Natural killer cell (primary cell): ENCODE measurements at places on chromosomes 1 and 21. TPM values are rescaled to one million over a fixed set of nuclear protein-coding genes. Genes with fewer than 3 reads are reported as not detected.

FMO4 gene
- total RNA-seq = 3.6 TPM

PKP1 gene
- not detected for total RNA-seq

GRCh38 chr1:205719762-205720161, 30.2 kb downstream of the NUCKS1 start:
- DNase-seq = no peak
- H3K27me3 ChIP-seq = no peaks in the 10 kb centered on the region
- H3K4me3 ChIP-seq = no peak overlapping the region
- H3K4me1 ChIP-seq = no peaks in the 10 kb centered on the region

NBPF6 gene
- not detected for total RNA-seq

PHTF1 gene
- 40.7 TPM for total RNA-seq

- H3K4me3 ChIP-seq = no peak overlapping the region
- peaks cover 24% of the 10 kb centered on the region for H3K4me1 ChIP-seq
- DNase-seq = no peak
- H3K36me3 ChIP-seq = peaks cover 17% of the 10 kb centered on the region
- H3K27me3 ChIP-seq = no peaks in the 10 kb centered on the region
These were observed 2.9 kb downstream of the ZNF672 start for GRCh38 chr1:248840946-248841345.

PADI4 gene
- 1.7 TPM for total RNA-seq

GRCh38 chr1:163528710-163529348, 207.1 kb downstream of the NUF2 start:
- no peaks in the 10 kb centered on the region for H3K27me3 ChIP-seq
- H3K4me1 ChIP-seq = no peaks in the 10 kb centered on the region
- DNase-seq = no peak
- no peak overlapping the region for H3K4me3 ChIP-seq
- H3K36me3 ChIP-seq = no peaks in the 10 kb centered on the region
- no peak overlapping the region for H3K27ac ChIP-seq

- no peak overlapping the region for H3K27ac ChIP-seq
- H3K4me1 ChIP-seq = no peaks in the 10 kb centered on the region
- no peaks in the 10 kb centered on the region for H3K27me3 ChIP-seq
- H3K36me3 ChIP-seq = no peaks in the 10 kb centered on the region
These were observed 86.7 kb downstream of the FMN2 start for GRCh38 chr1:240178366-240178765.

DNA sequence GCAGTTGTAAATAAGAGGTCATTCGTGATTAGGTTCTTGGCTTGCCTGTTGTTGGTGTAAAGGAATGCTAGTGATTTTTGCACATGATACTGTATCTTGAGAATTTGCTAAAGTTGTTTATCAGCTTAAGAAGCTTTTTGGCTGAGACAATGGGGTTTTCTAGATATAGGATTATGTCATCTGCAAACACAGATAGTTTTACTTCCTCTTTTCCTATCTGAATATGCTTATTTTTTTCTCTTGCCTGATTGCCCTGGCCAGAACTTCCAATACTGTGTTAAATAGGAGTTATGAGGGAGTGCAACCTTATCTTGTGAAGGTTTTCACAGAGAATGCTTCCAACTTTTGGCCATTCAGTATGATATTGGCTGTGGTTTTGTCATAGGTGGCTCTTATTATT, 576.1 kb upstream of the RGS18 start:
- no peak overlapping the region for H3K27ac ChIP-seq
- no peaks in the 10 kb centered on the region for H3K36me3 ChIP-seq
- DNase-seq = no peak
- H3K4me1 ChIP-seq = no peaks in the 10 kb centered on the region
- H3K27me3 ChIP-seq = no peaks in the 10 kb centered on the region
- no peak overlapping the region for H3K4me3 ChIP-seq

DNA sequence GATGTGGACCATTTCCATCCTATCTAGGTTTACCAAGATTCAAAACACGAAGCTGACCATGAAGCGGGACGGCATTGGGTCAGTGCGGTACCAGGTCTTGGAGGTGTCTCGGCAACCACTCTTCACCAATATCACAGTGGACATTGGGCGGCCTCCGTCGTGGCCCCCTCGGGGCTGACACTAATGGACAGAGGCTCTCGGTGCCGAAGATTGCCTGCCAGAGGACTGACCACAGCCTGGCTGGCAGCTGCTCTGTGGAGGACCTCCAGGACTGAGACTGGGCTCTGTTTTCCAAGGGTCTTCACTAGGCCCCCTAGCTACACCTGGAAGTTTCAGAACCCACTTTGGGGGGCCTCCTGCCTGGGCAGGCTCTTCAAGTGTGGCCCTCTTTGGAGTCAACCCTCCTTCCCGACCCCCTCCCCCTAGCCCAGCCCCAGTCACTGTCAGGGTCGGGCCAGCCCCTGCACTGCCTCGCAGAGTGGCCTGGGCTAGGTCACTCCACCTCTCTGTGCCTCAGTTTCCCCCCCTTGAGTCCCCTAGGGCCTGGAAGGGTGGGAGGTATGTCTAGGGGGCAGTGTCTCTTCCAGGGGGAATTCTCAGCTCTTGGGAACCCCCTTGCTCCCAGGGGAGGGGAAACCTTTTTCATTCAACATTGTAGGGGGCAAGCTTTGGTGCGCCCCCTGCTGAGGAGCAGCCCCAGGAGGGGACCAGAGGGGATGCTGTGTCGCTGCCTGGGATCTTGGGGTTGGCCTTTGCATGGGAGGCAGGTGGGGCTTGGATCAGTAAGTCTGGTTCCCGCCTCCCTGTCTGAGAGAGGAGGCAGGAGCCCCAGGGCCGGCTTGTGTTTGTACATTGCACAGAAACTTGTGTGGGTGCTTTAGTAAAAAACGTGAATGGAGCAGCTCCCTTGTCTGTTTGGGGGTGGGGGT, 864 bp upstream of the CCDC24 start:
- no peaks in the 10 kb centered on the region for H3K27me3 ChIP-seq
- peak overlapping the region; percentile 74 for H3K4me3 ChIP-seq
- H3K36me3 ChIP-seq = no peaks in the 10 kb centered on the region
- H3K4me1 ChIP-seq = peaks cover 16% of the 10 kb centered on the region

GPR37L1 gene
- total RNA-seq = not detected

CD34 gene
- total RNA-seq = not detected

DNA sequence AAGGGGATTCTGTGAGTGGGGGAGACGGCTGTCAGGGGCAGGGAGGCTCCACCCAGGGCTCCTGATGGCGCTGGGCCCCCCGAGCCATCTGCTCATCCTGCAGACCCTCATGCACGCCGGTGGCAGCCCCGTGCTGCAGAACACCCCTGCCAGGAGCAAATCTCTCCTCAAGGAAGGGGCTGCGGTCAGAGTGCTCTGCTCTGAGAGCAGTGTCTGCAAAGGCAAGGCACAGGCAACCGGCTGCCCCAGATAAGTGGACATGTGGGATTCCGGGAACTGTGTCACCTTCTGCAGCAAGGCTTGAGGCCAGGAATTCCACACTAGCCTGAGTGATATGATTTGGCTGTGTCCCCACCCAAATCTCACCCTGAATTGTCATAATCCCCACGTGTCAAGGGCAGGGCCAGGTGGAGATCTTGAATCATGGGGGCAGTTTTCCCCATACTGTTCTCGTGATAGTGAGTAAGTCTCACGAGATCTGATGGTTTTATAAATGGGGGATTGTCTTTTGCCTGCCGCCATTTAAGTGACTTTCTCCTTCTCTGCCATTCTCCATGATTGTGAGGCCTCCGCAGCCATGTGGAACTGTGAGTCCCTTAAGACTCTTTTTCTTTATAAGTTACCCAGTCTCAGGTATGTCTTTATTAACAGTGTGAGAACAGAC, 101.0 kb downstream of the PDE9A start:
- no peak overlapping the region for H3K4me3 ChIP-seq
- no peak overlapping the region for H3K27ac ChIP-seq
- DNase-seq = no peak
- H3K36me3 ChIP-seq = no peaks in the 10 kb centered on the region
- H3K27me3 ChIP-seq = no peaks in the 10 kb centered on the region
- H3K4me1 ChIP-seq = no peaks in the 10 kb centered on the region
